ENCODE measurements at places on chromosomes 6 and 20.
A peak's percentile ranks its signal among the peaks of the same experiment; 100 is the strongest.

DNA sequence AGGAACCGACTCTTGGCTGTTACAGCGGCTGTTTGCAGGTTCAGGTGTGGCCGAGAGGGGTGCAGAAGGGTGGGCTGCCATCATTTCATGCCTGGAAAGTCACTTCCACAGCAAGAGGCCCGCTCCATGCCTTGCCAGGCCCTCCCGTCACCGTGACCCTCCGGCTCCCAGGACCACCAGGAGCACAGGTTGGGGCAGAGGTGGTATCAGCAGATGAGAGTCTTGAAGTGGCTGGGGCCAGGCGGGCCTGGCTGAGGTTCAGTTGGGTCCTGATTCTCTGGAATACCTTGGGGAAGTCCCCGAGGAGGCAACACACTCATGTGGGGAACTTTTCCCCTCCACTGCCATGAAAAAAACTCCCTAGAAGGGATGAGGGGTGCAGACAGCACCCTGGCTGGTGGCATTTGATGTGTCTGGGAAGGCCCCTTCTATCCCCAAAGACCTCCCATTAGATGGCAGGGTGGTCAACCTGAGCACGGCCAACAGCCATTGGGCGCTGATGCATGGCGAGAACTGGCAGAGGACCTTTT lies 34.2 kb upstream of the IRF4 start:
- no peak for DNase-seq
- no peak overlapping the region for H3K4me3 ChIP-seq
- H3K4me1 ChIP-seq, result peaks cover 39% of the 10 kb centered on the region
- H3K27me3 ChIP-seq, result no peaks in the 10 kb centered on the region
- no peak overlapping the region for H3K27ac ChIP-seq
- no peaks in the 10 kb centered on the region for H3K36me3 ChIP-seq

- peaks cover 26% of the 10 kb centered on the region for H3K4me1 ChIP-seq
- H3K27ac ChIP-seq, result peak overlapping the region; percentile 44
- H3K27me3 ChIP-seq, result peaks cover 4% of the 10 kb centered on the region
- H3K36me3 ChIP-seq, result no peaks in the 10 kb centered on the region
- DNase-seq, result peak; percentile 80
- peak overlapping the region; percentile 63 for H3K4me3 ChIP-seq
These were observed 8.7 kb upstream of the ARMC12 start for GRCh38 chr6:35727935-35728682.

DNA sequence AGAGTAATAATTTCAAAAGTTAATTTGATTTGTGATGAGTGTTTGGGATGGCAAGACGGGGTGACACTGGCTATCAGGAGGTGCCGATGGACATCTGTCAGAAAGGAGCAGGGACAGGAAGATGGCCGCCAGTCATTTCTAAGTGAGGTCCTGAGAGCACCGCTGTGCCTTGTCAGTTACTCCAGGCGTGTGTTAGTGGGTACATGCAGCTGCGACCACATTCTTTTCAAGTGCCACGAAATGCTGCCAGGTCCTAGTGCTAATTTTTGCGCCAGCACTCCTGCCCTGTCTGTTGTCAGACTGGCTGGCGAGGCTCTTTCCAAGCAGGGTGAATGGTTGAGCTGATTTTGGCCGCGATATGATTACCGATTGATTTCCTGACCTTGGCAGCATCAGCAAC lies 64.6 kb upstream of the INSM1 start:
- H3K27ac ChIP-seq, result no peak overlapping the region
- no peak overlapping the region for H3K4me3 ChIP-seq
- DNase-seq, result no peak
- H3K36me3 ChIP-seq, result no peaks in the 10 kb centered on the region
- H3K27me3 ChIP-seq, result 0 out of 2 replicates have a peak, but pooled peaks cover 8% of the 10 kb centered on the region
- H3K4me1 ChIP-seq, result no peaks in the 10 kb centered on the region

GRCh38 chr6:3835055-3835731 lies 14.0 kb upstream of the FAM50B start:
- H3K27ac ChIP-seq, result no peak overlapping the region
- no peaks in the 10 kb centered on the region for H3K27me3 ChIP-seq
- no peak overlapping the region for H3K4me3 ChIP-seq
- H3K36me3 ChIP-seq, result no peaks in the 10 kb centered on the region

DNA sequence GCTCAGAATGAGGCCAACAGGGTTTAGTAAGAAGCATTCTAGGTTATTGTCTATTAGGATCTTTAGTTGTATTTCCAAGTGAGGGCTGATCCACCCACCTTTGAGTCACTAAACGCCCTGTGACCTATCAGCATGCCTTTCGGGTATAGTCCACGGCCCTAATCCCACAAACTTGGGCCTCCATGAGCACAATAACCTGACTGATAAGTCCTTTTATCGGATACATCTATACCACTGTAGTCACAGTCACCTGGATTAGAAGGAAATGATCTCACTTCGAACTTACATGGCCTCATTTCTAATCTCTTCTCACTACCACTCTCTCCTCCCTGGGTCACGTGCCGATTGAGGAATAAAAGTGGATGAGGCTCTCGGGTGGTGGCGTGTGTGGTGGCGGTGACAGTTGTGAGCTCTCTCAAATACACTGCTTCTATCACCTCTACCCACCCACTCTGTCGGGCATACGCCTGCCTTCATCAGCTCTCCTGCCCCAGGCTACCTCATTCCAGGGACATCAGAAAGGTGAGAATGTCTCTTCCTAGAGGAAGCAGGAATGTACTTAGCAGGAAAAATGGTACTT lies 65.2 kb downstream of the TRAM2 start:
- no peak for DNase-seq
- H3K36me3 ChIP-seq, result peaks cover 61% of the 10 kb centered on the region
- H3K4me1 ChIP-seq, result peaks cover 18% of the 10 kb centered on the region
- no peak overlapping the region for H3K4me3 ChIP-seq
- peak overlapping the region; percentile 45 for H3K27ac ChIP-seq
- no peaks in the 10 kb centered on the region for H3K27me3 ChIP-seq

DNA sequence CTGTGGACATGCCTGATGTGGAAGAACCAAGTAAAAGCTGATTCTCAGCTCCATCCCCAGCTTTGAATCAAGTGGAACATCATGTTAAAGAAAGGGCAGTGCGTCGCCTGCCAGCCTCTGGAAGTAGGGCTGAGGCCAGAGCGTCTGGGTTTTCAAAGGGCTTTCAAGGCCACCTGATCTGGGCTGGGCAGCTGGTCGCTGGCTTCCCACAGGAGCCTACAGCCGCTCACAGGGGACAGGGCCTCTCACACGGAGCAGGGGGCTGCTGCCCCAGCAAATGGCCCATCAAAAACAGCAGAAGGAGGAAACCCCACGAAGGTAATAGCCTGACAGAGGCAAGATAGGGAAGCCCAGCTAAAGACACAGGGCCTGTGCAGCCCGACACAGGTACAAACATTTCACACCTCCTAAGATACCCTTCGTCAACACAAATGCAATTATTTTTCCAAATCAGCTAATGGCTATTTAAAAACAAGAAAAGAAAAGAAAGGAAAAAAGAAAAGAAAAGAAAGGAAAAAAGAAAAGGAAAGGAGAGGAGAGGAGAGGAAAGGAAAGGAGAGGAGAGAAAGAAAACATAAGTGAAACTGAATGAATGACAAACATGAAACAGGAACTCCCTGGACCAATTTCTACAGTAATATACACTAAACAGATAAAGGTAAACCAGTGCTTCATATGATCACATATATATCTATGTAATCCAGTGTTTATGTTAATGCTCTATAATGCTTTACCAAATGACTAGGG lies 24.8 kb downstream of the RRBP1 start:
- no peaks in the 10 kb centered on the region for H3K27me3 ChIP-seq
- no peaks in the 10 kb centered on the region for H3K4me1 ChIP-seq
- no peak overlapping the region for H3K4me3 ChIP-seq
- H3K27ac ChIP-seq, result no peak overlapping the region

GRCh38 chr6:49553384-49553783 lies 2.9 kb downstream of the C6orf141 start:
- H3K4me1 ChIP-seq, result no peaks in the 10 kb centered on the region
- no peak for DNase-seq
- H3K4me3 ChIP-seq, result no peak overlapping the region
- no peaks in the 10 kb centered on the region for H3K27me3 ChIP-seq
- H3K36me3 ChIP-seq, result no peaks in the 10 kb centered on the region

DNA sequence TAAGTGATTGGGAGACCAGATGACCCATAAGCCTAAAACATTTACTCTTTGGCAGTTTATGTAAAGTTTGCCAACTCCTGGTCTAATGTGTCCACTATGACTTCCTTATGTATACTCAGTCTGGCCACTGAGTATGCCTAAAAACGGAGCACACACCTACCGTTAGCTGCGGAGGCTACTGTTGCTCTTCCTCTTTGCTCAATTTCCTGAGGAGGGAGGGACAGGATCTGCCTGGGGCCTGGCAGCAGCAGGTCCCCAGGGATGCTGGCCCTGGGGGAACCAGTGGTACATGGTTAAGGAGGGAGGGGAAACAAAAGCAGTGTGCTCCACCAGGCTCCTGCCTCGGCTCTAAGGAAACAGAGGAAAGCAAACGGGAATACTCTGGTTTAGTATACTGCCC lies 113.5 kb downstream of the CDYL start:
- no peaks in the 10 kb centered on the region for H3K4me1 ChIP-seq
- no peak for DNase-seq
- no peak overlapping the region for H3K4me3 ChIP-seq
- no peak overlapping the region for H3K27ac ChIP-seq

- no peaks in the 10 kb centered on the region for H3K4me1 ChIP-seq
- H3K27me3 ChIP-seq, result peaks cover 12% of the 10 kb centered on the region
- H3K27ac ChIP-seq, result no peak overlapping the region
- no peaks in the 10 kb centered on the region for H3K36me3 ChIP-seq
These were observed 52.5 kb downstream of the CHMP4B start for GRCh38 chr20:33863440-33864323.

- H3K4me1 ChIP-seq, result no peaks in the 10 kb centered on the region
- no peak overlapping the region for H3K27ac ChIP-seq
- H3K27me3 ChIP-seq, result no peaks in the 10 kb centered on the region
- H3K36me3 ChIP-seq, result no peaks in the 10 kb centered on the region
- no peak for DNase-seq
These were observed 133.7 kb downstream of the EDN1 start for GRCh38 chr6:12423832-12424231.

GRCh38 chr6:114989279-114989964 lies 646.6 kb upstream of the HS3ST5 start:
- no peaks in the 10 kb centered on the region for H3K27me3 ChIP-seq
- no peak overlapping the region for H3K4me3 ChIP-seq
- no peak overlapping the region for H3K27ac ChIP-seq
- no peak for DNase-seq
- H3K4me1 ChIP-seq, result no peaks in the 10 kb centered on the region

- H3K4me3 ChIP-seq, result no peak within 1 kb of the TSS
- H3K27ac ChIP-seq, result no peak within 1 kb of the TSS
- DNase-seq, result no peak
These were observed at the start of gene MCCD1 for GRCh38 chr6:31528821-31529328. Gene MCCD1, plus strand, starts transcription at chr6:31528962. Its CDS starts 53 bp downstream, at chr6:31529015.
